ENCODE measurements at places on chromosomes 1 and 21. TPM values are rescaled to one million over a fixed set of nuclear protein-coding genes. Genes with fewer than 3 reads are reported as not detected.

GRCh38 chr1:27430903-27431600 is 38.6 kb downstream of the GPR3 start:
- DNase-seq, result peak; percentile 61

DNA sequence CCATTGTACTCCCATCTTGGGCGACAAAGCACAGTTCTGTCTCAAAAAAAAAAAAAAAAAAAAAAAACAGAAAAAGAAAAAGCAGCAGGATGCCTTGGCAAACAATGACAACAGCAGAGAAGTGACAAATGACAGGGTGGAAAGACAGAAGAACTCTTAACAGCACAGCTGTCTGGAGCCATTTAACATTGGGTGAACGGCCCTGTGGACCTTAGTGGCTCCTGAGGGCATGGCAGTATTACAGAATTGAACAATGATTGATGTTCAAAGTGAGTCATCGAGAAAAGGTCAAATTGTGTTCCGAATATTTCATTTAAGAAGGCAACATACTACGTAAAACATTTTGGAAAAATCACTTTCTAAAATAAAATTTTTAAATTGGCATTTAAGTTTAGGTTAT is 30.0 kb downstream of the DNASE2B start:
- no peak for DNase-seq

DNA sequence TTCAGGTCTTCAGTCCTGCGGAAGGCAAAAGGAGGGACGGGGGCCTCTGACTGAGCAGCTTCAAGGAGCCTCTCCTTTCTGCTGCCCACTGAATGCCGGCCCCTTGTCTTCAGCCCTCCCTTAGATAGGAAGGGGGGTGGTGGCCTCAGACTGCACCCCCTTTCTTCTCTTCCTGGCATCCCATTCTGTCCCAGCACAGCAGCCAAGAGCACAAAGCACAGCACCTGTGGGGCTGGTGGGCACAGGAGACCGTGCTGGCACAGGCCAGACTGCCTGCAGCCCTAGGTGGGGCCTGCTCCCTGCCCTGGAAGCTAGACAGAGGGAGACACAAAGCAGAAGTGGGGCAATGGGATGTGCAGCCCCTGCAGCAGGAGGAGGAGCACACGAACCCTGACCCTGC is 1.7 kb upstream of the PAQR6 start:
- DNase-seq, result no peak

DNA sequence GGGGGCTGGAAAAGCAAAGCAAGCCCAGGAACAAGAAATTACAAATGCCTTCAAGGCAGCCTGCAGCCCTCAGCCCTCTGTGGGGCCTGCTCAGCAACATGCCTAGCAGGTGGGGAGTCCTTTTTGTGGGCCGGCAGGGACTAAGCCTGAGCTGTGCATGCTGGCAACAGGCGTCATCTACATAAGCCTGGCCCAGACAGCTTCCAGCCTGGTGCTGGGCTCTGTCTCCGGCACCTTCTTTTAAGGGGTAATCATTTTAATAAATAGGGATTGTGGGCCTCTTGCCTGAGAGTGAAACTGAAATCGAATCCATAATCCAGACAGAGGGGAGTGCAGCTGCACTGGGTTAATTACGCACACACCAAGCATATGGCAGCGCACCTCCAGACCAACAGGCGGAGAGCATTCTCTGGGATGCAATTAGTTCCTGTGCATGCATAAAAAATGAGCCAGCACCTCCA is 96.6 kb downstream of the DDX20 start:
- no peak for DNase-seq

DNA sequence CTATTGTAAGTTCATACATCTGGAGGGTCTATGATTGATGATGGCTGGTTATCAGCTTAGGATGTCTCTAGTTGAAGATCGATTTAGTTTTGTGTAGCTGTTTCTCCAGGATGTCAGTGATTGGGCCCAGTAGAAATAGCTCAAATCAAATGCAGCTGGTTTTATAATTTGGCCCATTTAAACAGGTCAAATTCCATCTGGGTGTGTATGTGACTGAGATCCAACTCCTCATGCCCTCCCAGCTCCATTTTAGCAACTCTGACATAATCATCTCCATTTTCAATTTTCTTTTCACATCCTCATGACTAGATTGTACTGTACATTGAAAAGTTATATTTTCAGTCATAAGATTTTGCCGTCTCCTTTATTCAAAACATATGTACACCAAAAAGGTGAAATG is 99.2 kb downstream of the TPR start:
- no peak for DNase-seq

DNA sequence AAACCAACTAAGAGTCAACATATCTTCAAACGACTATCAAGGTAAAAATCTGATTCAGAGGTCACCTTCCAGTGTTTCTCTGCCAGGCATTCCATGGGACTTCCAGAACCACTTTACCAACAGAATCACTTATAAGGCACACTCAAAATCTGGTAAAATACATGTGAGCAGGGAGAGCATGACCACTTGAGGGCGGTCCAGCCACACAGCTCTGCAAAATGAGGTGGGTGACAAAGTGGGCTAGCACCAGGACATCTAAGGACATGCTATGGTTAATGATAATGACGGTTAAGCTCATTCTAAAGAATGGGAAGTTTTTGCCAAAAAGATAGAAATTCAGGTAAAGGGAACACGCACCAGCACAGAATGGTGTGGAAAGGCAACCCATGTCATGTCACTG is 24.5 kb upstream of the GLIS1 start:
- DNase-seq, result no peak

DNA sequence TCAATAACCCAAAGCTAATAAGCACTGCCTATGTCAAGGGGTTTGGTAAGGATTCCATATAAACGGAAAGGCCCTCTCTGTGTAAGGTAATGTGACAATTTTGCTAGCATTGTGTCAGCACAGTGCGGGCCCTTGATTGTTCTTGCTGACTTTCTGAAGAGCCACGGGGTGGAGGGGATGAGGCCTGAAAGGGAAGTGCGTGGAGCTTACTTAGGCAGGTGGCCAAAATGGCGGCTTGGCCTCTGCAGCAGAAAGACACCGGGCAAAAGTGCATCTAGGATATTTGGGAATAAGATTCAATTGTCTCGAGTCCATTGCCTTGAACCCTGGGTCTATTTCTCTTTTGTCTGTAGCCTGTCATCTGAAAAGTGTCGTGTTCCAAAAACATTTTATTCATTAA is 114.3 kb downstream of the TGFB2 start:
- no peak for DNase-seq

GRCh38 chr1:83761167-83762038 is 237.5 kb downstream of the TTLL7 start:
- no peak for DNase-seq

DNA sequence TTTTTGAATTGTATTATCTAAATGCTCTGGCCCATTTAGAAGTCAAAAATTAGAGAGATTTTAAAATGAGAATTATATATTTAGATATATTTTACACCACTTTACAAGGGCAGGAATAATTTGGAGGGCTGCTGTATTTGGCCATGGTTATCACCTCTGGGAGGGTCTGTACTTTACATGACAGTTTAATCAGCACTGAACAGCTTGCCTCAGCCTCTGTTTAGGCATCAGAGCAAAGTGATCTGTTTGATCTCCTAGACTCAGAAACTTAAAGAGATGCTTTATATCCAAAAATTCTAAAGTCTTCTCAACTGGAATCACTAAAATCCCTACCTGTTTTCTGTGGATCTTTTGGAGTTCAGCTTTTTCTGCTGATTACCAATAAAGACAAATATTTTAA is 5.4 kb upstream of the SPTA1 start:
- DNase-seq, result no peak

DNA sequence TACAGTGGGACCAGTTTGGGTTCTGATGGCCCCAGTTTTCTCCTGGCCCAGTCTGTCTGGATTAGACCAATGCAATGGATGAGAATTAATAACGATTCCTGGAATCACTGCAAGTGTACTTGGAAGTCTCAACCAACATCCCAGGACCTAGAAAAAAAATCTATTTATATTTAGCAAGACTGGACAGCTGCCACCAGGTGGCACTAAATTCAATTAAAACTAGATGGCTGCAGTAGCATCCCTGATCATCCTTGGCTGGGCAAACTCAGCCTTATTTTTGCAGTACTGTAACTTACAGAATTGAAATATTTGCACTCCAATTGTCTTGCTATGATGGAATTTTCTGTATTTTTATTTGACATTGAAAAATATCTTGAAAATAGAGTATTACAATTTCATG is 165.7 kb downstream of the NCAM2 start:
- peak; percentile 18 for DNase-seq

DNA sequence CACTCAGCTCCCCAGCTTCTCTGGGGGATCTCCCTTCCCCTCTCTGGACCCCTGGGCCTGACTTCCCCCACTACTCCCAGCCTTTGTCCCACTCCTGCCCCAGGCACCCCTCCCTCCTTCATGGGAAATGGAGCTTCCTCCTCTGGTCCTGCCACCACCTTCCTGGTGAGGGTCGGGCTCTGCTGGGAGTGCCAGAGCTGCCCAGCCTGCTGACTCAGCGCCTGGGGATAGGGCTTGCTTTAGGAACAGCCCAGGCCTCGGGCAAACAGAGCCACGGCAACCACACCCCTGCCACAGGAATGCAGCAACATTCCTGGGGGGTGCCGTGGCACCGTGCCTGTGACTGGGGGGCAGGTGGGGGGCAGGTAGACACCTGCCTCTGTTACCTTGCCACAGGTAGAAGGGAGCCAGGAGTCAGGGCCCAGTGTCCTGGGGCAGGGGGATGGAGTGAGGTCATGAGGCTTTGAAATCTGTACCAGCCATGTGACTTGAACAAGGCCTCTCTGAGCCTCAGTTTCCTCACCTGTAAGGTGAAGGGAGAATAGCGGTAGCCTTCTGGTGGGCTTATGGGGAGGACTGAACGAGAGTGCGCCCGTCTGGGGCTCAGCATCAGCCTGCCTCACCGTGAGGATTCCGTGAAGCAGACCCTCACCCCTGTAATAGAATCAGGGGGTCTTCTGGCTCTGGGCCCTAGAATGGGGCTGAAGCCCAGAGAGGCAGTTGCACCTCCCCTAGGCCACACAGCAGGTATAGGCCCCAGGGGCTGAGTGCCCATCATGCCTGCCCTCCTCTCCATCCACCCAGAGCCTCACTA is 17.8 kb upstream of the EPHA2 start:
- no peak for DNase-seq

- no peak for DNase-seq
Measured at GRCh38 chr21:31136891-31137290, 98.6 kb upstream of the KRTAP19-8 start.

DNA sequence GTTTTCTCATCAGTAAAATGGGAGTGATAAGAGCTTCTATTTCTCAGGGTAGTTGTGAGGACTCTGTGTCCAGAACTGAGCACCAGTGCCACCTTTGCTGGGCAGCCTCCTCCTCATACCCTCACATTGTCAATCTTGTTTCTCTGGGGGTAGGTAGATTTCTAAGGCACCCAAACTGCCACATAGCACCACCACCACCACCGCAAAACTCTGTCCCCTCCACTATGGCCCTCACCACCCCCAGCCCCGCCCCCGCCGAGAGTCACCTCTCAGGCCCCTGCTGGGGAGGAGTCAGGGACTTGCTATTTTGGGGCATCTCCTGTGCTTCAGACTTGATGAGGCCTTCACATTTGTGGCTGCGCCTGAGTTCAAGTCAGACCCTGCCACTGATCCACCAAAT is 549.2 kb downstream of the PTPRU start:
- DNase-seq, result no peak

- DNase-seq, result no peak
Measured at GRCh38 chr1:36981771-36982622, 52.3 kb downstream of the GRIK3 start.

- DNase-seq, result no peak
Measured at GRCh38 chr1:78079580-78079979, 33.8 kb downstream of the GIPC2 start.

GRCh38 chr1:52503706-52504105 is 49.2 kb downstream of the TUT4 start:
- no peak for DNase-seq

DNA sequence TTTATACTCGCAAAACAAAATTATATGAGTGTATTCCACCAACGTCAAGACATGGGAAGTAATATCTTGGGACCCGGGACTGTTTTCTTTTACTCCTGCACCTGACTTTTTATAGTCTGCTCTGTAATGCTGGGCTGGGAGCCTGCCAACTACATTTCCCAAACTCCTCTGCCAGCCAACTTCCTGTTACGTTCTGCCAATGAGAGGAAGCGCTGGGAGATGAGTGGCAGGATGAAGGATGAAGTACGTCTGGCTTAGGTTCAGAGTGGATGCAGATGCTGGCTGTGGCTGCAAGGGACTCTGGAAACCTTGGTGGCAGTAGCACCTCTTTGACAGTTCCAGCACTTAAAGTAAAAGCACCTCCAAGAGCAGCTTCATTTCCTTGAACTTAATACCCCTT is 59.6 kb downstream of the USP24 start:
- no peak for DNase-seq

DNA sequence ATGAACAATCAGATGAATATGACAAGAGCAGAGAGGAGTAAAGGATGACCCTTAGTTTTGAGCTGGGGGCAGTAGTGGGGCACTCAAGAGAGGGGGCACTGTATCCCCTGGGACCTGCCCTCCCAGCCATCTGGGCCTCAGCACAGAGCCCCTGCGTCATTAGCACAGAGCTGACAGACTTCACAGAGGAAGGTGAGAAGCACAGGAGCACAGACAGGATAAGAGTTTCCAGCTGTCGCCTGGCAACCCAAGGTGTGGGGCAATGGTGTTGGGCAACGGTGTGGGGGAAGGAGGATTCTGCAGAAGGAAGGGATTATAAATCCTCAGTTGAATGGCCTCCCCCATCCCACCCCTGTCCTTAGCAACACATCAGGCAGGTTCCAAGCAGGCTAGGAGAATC is 30.2 kb downstream of the RAB3B start:
- no peak for DNase-seq

SPRTN gene
- total RNA-seq, result 16.2 TPM

TMEM35B gene
- total RNA-seq, result 54.2 TPM

LENEP gene
- 3.1 TPM for total RNA-seq

DR1 gene
- total RNA-seq, result 71.9 TPM

DNALI1 gene
- total RNA-seq, result not detected

TMPRSS2 gene
- total RNA-seq, result not detected

DDX20 gene
- 26.0 TPM for total RNA-seq

VAV3 gene
- 2.9 TPM for total RNA-seq

ZNF648 gene
- not detected for total RNA-seq

PLPPR5 gene
- not detected for total RNA-seq

AMY2B gene
- 63.8 TPM for total RNA-seq
